H54 (cell line): ENCODE measurements at places on chromosomes 6 and 20.
A peak's percentile ranks its signal among the peaks of the same experiment; 100 is the strongest.

DNA sequence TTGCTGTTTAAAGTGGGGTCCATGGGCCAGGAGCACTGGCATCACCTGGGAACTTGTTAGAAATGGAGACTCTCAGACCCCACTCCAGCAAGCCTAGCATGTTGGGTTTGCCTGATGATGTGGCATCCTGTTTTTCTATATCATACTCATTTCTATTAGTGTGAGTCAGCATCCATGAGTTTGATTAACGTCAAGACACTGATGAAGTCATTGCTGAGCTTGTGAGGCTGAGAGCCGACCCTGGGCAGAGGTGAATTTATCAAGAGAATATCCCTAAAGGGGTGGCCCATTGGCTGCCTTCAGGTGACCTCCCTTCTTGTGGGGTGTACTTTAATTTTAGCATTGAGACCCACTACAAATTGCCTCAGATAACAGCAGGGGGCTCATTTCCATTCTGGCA, 43.4 kb upstream of the RNF144B start:
- peak; percentile 45 for DNase-seq

GRCh38 chr6:110769923-110770322, 45.3 kb downstream of the CDK19 start:
- DNase-seq, result no peak

GRCh38 chr20:40451552-40451951, 237.5 kb downstream of the MAFB start:
- DNase-seq, result no peak

DNA sequence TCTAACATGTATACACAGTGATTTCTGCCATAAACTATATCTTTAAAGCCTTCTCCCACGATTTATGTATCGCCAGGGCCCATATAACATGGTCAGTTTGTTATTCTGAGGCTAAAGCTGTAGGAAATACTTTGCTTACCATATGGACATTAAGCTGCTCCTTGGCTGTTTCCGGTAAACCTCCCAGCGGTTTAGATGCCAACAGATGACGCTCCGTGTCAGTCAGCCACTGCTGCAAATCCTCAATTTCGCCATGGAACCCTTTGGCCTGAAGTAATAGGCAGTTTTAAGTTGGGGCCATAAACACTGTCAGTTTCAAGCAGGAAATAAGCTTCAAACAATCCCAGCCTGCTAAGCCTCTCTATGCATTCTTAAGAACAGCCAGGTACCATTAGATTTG, 145.4 kb downstream of the DST start:
- no peak for DNase-seq

GRCh38 chr6:3534599-3534998, 77.7 kb upstream of the SLC22A23 start:
- DNase-seq, result no peak

DNA sequence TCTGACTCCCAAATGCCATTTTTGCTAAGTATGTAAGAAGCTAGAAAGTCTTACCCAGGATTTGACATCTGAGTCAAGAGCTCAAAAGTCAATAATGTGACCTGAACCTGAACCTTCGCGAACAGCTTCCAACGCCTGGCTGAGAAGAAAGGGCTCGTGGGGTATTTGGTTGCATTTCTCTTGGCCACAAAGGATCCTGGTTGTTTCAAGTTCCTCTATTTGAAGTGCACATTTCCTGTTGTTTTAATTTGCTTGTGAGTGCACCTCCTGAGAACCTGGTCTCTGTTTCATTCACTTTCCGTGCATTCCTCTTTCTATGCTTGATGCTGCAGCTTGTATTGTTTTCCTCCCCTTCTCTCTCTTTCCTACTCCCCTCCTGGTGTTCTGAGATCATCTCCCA, 212.5 kb downstream of the FOXA2 start:
- DNase-seq, result no peak

DNA sequence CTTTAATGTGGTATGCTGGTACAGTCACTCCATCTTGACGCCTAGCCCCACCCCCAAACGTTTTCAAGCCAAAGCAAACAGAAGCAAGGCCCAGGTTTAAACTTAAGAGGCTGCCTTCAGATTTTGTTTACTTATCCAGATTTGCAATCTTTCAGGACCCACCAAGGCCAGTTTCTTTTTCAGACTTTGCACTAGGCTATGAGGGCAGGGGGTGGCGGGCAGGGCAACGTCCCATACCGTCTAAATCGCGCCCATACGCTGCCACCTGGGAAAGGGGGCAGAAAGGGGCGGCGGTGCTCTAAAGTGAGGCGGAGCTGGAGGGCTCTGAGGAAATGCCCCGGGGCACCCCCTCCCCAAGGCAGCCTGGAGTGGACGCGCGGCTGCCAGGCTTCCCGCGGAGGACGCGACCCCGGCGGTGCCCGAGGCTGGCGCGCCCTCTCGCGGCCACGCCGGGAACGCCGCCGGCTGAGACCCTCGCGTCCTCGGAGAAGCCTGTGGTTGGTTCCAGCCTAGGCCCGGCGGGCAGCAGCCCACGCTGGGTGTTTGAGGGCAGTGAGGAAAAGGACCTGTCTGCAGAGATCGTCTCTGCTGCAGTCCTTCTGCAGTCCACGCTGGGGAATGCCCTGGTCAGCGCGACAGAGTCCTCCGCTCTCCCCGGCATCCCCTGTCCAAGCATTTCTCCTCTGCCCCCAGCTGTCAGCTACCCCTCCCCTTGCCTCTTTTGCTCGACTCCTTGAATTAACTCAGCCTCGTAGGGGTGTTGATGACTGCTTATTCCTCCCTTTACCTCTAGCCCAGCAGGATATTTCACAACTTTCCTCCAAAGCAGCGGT, 129.2 kb upstream of the PRND start:
- DNase-seq, result peak; percentile 59

GRCh38 chr6:104928141-104928540, 28.8 kb upstream of the LIN28B start:
- DNase-seq, result no peak

GRCh38 chr20:58976061-58976730, 4.9 kb upstream of the NELFCD start:
- DNase-seq, result no peak

DNA sequence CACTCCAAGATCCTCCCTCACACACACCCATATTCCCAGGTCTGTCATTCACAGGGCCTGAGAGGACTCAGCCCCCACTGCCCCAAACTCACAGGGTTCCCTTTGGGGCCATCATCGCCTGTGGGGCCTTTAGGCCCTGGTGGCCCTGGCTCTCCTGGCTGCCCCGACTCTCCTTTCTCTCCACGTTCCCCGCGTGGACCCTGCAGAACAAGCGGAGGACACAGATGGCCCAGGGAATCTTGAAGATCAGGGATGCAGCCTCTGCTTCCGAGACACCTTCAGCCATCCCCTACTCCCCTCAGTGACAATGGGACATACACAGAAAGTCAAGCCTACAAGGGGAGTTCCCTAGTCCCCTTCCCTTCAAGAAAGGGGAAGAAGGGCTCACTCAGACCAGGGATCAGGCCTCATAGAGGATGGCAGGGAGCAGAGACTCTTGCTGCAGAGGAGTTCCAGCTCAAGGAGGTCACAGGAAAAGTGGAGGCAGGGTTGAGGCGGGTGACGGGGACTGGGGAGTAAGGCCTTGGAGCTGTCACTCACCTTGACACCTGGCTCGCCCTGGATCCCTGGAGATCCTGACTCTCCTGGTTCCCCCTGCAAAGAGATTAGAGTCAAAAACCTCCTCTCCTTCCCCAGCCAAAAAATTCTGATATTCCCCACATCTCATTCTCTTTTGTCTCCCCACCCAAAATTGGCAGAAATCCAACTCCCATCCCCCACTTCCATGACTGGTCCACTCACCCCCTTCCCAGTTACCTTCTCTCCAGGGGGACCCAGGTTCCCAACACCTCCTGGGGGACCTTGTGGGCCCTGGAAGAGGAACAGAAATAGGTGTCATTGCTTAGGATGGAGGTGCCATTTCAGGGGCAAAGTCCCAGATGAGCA, 22.7 kb downstream of the COL11A2 start:
- DNase-seq, result no peak

- DNase-seq, result no peak
These were observed 19.6 kb upstream of the EYA2 start for GRCh38 chr20:46875059-46875458.

- no peak for DNase-seq
These were observed 281.9 kb downstream of the PKHD1 start for GRCh38 chr6:51805517-51805916.

- no peak for DNase-seq
These were observed 63.9 kb upstream of the MOCS1 start for GRCh38 chr6:39998126-39998525.

DNA sequence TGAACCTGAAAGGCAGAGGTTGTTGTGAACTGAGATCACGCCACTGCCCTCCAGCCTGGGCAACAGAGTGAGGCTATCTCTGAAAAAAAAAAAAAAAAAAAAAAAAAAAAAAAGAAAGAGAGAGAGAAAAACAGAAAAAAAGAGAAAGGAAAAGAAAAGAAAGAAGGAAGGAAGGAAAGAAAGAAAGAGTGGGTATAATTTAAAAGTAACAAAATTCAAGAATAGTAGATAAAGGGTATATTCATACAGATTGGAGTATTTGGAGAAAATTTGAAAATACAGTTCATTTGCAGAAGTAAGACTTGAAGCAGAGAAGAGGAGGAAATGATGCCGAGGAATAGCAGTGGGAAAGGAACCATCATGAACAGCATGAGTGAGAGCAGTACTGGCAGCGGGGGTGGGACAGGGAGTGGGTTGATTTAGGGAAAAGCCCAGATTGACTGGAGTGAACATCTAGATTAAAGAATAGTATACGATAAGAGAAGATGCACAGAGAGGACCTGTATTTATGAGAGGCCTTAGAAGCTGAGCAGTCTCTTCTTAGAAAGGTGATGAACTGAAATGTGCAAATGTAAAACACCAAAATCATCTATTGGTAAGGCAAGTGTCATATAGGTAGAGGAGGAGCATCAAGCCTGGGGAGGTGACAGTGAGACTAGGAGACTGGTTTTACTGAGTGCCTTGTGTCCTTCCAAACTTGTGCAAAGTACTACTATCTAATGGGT, 17.8 kb upstream of the HLA-DRB1 start:
- no peak for DNase-seq

DNA sequence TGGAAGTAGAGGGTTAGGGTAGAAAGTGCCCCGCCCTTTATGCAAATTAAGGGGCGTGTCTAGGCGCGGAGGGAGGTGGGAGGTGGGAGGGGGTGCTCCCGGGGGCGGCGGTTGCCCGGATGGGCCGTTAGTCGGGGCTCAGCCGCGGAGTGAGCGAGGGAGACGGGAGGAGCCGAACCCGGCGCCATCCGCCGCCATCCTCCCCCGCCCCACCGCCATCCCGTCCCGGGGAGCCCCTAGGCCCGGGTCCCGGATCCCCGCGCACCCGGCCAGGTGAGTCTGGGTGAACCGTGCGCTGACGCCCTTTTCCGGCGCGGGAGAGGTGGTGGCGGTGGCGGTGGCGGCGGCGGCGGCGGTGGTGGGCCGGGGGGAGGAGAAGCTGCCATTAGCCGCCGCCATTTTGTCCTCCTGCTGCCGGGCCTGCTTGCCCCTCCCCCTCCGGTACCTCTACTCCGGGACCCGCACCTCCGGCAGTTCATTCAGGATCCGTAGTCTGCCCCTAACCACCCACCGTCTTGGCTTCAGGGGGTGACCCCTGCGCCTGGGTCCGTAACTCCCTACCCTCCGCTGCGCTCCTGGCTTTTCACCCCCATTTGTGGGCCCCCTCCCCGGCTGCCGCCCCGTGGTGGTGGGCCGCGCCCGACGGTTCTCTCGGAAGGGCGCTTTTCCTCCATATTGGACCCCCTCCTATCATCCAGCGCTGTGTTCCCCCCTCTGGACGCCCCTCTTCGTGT, at the start of gene PRRC2A:
Gene PRRC2A, plus strand, starts transcription at position 130 of the 734 bp plus-strand sequence. CDS start 2,075 bp downstream, outside the sequence.
- peak; percentile 81 for DNase-seq

DNA sequence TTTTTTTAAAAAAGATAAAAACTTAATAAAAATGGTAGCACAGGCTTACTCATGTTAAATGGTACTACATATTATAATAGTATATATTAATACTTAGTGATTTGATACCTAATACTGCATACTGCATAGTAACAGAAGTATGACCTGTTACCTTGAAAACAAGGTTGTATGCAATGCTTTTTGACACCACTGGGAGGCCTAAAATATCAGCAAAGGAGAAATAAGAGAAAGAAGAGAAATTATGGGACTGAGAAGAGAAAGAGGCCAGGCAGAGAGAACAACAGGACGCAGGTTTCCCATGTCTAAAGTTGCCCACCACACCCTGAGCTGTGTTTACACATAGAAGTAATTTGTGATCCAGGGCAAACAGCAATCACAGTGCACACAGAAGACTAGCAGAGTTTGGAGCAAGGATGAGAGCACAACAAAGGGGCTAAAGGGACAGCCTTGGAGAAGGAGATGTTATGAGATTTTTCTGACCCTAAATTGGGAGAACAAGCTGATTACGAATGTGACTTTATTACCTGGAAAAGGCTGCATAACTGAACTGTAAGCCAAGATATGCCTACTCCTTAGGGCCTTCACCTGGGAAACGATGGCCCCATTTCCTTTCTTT, 73.2 kb downstream of the ROS1 start:
- DNase-seq, result no peak

- DNase-seq, result no peak
These were observed 12.3 kb downstream of the GPLD1 start for GRCh38 chr6:24477070-24477469.

- DNase-seq, result no peak
These were observed 204.9 kb downstream of the PHACTR1 start for GRCh38 chr6:12921467-12921866.

GRCh38 chr6:73511796-73512195, 9.0 kb downstream of the EEF1A1 start:
- DNase-seq, result no peak

- DNase-seq, result no peak
These were observed 259.2 kb upstream of the MANEA start for GRCh38 chr6:95318137-95318536.

GRCh38 chr6:438634-439170, 47.1 kb downstream of the IRF4 start:
- DNase-seq, result no peak

GRCh38 chr20:49612127-49612738, 44.3 kb upstream of the PTGIS start:
- no peak for DNase-seq

GRCh38 chr6:80489911-80490635, 383.6 kb downstream of the BCKDHB start:
- no peak for DNase-seq

GRCh38 chr6:157860505-157860991, 37.5 kb downstream of the SNX9 start:
- no peak for DNase-seq

- no peak for DNase-seq
These were observed 393.8 kb downstream of the SMOC2 start for GRCh38 chr6:168834801-168835200.

- no peak for DNase-seq
These were observed 60.1 kb downstream of the FUT9 start for GRCh38 chr6:96075826-96076225.

DNA sequence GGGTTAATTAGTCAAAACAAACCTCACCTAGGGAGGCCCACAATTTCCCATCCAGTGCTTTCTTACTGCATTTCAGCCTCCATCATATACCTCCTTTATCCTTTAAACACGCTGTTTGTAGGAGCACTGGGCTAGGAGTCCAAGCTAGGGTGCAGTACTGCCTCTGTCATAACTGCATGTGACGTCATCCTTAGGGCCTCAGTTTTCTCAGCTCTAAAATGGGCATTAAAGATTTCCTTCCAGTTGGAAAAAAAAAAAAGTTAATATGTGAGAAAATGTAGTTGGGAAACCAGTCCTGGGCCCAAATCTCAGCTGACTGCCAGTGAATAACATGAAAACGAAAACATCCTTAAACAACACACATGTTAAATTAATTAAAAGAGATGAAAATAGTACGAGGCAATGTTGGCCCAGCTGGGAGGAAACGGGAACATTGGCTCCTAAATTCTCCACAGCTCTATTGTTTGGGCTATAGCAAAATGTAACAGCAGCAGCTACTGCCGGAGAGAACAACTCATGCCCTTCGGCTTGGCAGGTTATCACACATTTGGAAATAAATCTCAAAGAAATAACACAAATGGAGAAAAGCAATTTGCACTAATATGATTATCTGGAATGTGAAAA, 79.9 kb upstream of the CCDC167 start:
- no peak for DNase-seq
